ENCODE measurements at places on chromosomes 3 and 15.
A peak's percentile ranks its signal among the peaks of the same experiment; 100 is the strongest.

DNA sequence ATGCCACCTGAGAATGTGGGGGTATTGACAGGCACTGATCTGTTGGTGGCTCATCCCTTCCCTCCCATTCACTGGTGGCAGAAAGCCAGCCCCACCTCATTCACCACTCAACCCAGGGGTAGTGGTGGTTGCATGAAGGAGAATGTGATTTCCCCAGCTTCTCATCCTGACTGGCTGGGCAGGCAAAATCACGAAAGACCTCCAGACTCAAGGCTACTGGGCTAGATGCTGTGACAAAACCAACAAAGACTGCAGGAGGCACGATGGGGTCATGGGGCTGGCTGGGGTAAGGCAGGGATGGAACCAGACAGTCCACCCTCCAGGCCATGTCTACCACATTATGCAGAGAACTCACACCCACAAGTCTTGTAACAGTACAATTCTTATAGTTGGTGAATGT is 33.9 kb downstream of the FSTL1 start:
- no peak for DNase-seq

DNA sequence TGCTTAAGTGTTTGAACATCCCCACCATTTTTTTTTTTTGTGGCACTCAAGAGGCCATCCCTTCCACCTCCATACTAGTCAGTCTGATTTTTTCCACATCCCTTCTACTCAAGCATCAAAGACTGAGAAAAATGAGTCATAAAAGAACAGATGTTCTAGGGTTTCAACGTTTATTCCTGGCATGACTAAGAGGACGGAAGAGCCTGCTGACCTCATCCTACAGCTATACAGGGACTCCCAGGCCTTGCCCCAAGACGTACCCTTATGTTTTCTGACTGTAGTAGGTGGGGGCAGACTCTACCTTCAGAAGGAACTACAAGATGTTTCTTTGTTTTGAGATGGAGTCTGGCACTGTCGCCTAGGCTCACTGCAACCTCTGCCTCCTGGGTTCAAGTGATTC is 3.3 kb upstream of the ITPKA start:
- DNase-seq, result no peak

DNA sequence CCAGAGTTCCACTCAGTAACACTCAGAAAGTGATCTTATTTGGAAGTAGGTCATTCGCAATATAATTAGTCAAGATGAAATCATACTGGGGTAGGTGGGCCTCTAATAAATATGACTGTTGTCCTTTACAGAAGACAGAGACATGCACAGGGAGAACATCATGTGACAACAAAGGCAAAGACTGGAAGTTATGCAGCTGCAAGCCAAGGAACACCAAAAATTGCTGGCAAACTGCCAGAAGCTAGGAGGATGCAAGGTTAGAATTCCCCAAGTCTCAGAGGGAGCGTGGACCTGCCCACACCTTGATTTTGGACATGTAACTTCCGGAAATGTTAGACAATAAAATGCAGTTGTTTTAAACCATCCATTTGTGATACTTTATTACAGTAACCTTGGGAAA is 471.5 kb upstream of the AGTR1 start:
- no peak for DNase-seq

DNA sequence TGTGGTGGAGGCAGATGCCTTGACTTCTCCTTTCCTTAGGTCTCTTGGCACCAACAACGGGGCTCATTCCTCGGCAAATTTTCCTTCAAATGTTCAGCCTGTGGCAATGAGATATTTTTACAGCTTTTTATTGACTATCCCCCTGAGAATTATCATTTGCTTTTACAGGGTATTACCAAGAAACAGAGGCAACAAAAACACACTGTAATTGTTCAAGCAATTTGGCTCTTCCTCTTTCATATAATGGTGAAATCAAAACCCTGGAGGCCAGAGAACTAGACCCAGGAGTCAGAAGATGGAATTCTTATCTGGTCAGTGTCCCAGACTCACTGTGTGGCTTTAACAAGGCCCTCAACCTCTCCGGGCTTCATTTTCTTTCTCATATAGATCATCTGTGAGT is 40.1 kb downstream of the TRIM42 start:
- DNase-seq, result no peak

DNA sequence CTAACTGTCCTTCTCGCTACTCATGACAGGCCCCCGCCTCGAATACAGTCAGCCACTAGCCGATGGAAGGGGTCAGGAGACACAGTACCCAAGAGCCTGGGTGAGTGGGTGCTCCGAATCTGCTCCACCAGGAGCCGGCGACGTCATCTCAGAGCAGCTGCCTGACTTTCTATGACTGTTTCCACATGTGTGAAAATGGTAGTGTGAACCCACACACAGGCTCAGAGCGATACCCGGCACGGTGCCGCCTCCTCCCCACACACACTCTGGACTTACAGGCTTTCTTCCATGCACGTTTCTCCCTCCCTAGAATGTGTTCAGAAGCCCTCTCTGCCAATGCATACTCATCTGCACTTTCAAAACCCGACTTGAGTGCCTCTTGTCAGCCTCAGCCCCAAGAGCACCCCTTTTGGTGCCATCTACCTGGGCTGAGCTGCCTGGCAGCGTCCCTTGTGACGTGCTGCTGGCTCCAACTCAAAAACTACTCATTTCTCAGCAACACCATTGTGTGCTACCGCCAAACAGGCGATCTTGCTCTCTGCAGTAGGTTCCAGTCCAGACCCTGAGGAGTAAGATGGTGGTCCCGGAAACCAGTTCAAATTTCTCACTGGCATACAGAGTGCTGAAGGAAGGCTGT is 29.7 kb downstream of the VGLL4 start:
- DNase-seq, result no peak

- no peak for DNase-seq
Measured at GRCh38 chr15:31332681-31333071, 6.0 kb downstream of the KLF13 start.

- no peak for DNase-seq
Measured at GRCh38 chr3:177569875-177570657, 372.8 kb upstream of the TBL1XR1 start.

DNA sequence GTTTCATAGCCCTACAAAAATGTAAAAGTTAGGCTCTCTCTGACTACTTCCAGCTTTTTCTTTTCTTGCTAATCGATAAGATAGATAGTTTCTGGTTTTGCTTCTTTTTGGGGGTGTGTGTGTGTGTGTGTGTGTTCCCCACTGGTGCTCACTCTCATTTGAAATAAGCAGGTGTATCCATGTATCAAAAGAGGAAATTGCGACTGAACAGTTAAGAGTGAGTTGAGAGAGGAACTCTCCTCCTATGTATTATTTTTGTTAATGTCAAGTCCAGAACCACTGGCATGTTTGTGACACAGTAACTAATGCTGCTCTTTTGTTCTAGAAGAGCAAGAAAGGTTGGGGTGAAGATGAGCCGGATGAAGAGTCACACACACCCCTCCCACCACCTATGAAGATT is 96.7 kb upstream of the UMPS start:
- no peak for DNase-seq

GRCh38 chr15:47997195-47998080 is 123.4 kb upstream of the SLC24A5 start:
- DNase-seq, result no peak

DNA sequence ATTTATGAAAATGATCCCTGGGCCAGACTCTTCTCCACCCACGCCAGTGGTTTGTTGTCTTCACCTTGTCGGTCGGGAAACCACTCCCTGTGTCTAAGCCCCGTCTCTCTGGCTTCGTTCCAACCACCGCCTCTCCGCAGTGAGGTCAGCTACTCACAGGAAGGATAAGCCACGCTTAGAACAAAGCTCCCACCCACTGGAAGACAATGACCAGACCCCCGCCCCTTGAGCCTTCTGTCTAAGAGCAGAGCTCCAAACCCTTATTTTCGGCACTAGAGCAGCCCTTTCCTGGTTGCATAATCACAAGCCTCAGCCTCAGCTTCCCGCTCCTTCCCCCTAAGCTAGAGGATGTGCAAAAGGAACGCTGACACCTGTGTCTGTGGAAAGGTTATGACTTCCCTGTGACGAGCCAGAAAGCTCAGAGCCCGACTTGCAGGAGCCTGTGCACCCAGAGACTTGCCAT is 114.9 kb upstream of the MEF2A start:
- DNase-seq, result no peak

DNA sequence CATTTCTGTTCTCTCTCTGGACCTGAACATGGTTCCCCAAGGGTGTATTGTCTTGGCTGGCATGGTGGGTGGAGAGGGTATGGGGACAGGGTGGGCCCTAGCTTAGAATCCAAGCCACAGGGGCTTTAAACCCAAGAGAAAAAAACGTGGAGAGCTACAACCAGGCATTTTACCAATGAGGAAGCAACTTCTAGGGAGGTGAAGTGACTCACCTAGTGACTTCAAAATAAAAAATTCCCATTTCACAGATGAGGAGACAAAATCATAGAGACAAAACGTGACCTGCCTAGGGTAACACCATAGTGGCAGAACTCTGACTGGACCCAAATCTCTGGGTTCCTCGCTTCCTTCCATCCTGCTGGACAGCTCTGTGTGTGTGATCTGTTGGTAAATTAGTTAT is 216.8 kb downstream of the RPLP1 start:
- no peak for DNase-seq

DNA sequence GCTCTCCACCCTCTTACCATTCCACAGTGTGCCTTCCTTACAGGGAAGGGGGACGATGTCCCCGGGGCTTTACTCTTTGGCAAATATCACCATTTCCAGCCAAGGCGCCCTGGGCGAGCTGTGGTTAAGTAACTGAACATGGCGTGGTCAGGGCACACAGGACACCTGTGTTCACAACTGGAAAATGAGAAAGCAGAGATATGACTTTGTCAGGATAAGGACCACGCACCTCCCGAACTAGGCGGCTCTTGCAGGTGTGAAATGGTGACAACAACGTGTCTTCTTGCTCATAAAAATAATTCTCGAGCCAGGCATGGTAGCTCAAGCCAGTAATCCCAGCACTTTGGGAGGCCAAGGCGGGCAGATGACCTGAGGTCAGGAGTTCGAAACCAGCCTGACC is 154.8 kb downstream of the LRRC28 start:
- no peak for DNase-seq

DNA sequence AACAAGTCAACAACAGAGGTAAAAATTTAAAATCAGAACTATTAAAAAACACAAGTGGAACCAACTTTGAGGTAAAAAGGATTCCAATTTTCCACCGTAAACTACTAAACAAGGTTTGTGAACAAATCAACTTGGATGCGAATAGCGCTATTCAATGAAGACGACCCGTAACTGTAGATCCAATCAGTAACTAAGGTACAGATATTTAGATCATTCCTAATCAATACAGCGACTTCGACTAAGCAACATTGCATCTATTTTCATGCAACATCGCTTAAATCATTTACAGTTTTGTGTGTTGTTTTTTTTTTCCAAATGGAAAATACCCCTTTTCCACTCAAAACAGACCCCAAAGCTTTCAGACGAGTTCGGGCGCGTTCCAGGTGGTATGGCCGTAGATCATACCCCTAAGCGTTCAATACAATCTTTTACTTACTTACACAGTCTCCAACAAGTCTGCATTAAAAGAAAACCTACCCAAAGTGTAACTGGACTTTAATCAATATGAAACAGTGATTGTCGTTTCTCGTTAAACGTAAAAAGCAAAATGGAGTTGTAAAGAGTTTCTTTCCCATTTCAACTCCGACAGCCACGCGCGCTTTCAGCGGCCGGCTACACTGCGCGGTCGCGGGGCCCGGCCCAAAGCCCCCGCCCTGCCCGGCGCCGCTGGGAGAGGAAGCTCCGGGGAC is 786 bp downstream of the RHOA start:
- DNase-seq, result no peak

DNA sequence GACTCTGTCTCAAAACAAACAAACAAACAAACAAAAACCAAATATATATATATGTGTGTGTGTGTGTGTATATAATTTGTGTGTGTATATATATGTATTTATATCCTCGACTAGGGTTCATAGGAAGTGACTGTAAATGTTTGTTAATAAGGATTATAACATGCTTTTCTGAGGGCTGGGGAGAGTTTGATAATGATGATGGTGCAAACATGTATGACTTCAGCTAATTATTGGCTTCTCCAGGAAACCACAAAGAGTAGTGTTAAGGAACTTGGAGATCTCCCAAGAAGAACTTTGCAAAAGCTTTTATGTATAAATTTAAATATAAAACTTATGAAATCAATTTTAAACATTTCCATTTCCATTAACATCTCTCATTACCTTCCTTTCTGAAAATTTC is 3.9 kb upstream of the OPA1 start:
- DNase-seq, result no peak

DNA sequence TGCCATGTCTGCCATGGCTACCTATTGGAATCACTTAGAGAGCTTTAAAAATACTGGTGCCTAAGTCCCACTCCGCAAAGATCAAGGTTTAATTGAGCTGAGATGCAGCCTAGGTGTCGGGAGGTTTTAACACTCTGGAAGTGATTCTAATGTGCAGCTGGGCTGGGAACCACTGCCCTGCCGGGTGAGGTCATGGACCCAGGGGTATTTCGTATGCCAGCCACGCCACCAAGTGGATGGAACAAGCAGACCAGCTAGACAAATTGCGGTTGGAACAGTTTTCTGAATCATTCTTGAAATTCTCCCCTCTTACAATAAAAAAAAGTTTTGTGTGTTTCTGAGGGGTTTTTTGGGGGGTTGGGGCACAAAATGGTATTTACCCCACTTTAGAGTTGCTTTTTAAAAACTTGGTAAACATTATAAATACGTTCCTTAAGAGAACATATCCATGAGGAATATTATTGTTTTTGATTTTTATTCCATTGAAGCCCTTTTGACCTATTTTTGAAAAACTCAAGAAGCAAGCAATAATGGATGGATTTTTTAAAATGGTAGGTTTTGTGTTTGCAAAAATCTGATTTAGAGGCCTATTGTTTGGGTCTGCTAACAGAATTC is 66.2 kb upstream of the CSTA start:
- peak; percentile 86 for DNase-seq

- DNase-seq, result peak; percentile 3
Measured at GRCh38 chr15:50828610-50829206, 63.2 kb upstream of the SPPL2A start.

GRCh38 chr3:16338999-16339398 is 74.0 kb downstream of the OXNAD1 start:
- no peak for DNase-seq

- DNase-seq, result no peak
Measured at GRCh38 chr3:153277029-153277428, 115.0 kb downstream of the RAP2B start.

DNA sequence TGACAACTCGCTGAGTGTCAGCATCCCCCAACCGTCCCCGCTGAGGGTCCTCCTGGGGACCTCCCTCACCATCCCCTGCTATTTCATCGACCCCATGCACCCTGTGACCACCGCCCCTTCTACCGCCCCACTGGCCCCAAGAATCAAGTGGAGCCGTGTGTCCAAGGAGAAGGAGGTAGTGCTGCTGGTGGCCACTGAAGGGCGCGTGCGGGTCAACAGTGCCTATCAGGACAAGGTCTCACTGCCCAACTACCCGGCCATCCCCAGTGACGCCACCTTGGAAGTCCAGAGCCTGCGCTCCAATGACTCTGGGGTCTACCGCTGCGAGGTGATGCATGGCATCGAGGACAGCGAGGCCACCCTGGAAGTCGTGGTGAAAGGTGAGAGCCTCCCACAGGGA is 35.4 kb downstream of the ACAN start:
- peak; percentile 39 for DNase-seq

- peak; percentile 73 for DNase-seq
Measured at GRCh38 chr3:129599607-129600006, 6.9 kb downstream of the PLXND1 start.

- DNase-seq, result no peak
Measured at GRCh38 chr15:69664572-69665571, 212.3 kb downstream of the RPLP1 start.

- DNase-seq, result no peak
Measured at GRCh38 chr3:83926291-83926690, 1032.5 kb upstream of the CADM2 start.

- no peak for DNase-seq
Measured at GRCh38 chr3:174614036-174614435, 245.1 kb upstream of the NAALADL2 start.
